Panc1 (cell line): ENCODE measurements at places on chromosomes 12 and 14. TPM values are rescaled to one million over a fixed set of nuclear protein-coding genes. Genes with fewer than 3 reads are reported as not detected.

PLEK2 gene
- total RNA-seq, result 9.1 TPM

DNA sequence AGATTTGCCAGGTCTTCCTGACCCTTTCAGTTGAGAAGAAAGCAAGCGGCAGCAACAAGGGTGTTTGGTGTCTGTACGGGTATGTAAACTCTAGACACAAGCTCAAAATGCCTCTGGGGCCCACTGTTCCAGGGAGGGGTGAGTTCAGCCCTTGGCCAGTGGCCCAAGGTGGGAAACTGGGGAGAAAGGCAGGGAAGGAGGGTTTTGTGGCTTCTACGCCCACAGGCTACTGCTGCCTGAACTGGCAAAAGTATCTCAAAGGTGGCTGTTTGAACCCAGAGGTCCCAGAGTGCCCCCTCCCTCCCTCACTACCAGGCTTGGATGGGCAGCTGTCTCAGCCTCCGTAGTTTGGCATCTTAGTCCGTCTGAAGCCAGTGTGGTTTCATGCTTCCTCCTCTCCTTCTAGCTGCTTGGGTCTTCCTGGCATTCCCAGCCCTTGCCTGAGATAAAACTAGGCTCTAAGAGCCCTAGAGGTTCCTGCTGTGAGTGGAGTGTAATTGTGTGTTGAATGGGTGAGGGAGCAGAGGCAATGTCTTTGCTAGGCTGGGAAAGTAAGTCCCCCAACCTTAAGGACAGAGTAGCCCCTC lies 5.5 kb downstream of the HOXC5 start:
- no peak for DNase-seq

EFS gene
- not detected for total RNA-seq

TRHDE gene
- total RNA-seq, result 1.9 TPM

GRCh38 chr12:46209170-46209569 lies 59.7 kb downstream of the SLC38A1 start:
- no peak for DNase-seq

DNA sequence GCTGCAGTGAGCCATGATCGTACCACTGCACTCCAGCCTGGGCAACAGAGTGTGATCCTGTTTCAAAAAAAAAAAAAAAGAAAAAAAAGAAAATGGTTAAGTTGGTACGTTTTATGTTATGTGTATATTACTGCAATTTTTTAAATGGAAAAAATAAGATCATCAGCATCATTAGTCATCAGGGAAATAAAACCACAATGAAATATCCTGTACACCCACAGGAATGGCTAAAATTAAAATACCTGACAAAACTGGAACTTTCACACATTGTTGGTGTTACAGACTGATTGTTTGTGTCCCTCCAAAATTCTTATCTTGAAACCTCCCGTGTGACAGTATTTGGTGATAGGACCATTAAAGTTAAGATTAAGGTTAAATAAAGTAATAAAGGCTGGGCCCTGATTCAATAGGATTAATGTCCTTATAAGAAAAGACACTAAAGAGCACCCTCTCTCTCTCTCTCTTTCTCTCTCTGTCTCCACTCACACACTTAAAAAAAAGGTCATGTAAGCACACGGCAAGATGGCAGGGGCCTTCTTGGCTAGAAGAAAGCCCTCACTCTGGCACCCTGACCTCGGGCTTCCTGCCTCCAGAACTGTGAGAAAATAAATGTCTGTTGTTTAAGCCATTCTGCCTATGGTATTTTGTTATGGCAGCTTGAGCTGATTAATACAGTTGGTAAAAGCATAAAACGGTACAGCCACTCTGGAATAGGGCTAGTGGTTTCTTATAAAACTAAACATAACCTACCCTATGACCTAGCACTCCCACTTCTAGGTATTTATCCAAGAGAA lies 48.3 kb upstream of the ZFP36L1 start:
- no peak for DNase-seq

SPRYD4 gene
- 3.7 TPM for total RNA-seq

- no peak for DNase-seq
Measured at GRCh38 chr12:47763481-47764346, 5.0 kb upstream of the RAPGEF3 start.

GRCh38 chr12:85759091-85759490 lies 77.1 kb downstream of the RASSF9 start:
- no peak for DNase-seq

GRCh38 chr12:94762259-94762942 lies 112.0 kb upstream of the TMCC3 start:
- peak; percentile 12 for DNase-seq

DNA sequence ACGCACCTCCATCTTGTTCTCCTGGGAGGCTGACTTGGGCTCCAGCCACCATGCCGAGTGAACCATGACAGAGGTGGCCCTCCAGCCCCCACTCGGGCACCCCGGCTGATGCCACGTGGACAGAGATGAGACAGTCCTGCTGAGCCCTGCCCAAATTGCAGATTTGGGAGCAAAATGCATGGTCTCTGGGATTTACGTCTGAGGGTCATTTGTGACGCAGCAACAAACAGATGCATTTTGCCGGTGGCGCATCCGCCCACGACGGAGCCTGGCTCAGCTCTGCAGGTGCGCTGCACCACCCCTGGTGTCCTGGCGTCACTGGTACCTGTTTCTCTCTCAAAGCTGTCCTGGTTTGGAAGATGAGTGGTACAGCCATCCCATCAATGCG lies 31.1 kb upstream of the INF2 start:
- no peak for DNase-seq

MDGA2 gene
- total RNA-seq, result not detected

APOF gene
- 0.10 TPM for total RNA-seq

GRCh38 chr12:28974166-28974565 lies 174.9 kb upstream of the FAR2 start:
- no peak for DNase-seq

DNA sequence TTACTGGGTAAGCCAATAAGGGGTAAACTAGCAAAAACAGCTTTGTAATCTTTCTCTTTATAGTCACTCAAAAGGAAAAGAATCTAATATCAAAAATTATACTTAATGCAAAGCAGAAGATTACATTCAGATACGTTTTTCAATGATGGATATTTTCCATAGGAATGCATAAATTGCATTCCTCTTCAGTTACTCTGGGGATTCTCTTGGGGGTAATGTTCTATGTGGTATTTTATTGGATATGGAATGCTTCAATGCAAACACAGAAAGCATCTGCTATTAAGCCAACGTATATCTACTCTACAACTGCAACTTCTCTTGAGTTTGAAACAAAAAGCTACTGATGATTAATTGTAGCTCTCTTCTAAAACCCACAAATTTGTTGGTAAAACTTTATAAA lies 106.0 kb downstream of the SLC41A2 start:
- no peak for DNase-seq

DNA sequence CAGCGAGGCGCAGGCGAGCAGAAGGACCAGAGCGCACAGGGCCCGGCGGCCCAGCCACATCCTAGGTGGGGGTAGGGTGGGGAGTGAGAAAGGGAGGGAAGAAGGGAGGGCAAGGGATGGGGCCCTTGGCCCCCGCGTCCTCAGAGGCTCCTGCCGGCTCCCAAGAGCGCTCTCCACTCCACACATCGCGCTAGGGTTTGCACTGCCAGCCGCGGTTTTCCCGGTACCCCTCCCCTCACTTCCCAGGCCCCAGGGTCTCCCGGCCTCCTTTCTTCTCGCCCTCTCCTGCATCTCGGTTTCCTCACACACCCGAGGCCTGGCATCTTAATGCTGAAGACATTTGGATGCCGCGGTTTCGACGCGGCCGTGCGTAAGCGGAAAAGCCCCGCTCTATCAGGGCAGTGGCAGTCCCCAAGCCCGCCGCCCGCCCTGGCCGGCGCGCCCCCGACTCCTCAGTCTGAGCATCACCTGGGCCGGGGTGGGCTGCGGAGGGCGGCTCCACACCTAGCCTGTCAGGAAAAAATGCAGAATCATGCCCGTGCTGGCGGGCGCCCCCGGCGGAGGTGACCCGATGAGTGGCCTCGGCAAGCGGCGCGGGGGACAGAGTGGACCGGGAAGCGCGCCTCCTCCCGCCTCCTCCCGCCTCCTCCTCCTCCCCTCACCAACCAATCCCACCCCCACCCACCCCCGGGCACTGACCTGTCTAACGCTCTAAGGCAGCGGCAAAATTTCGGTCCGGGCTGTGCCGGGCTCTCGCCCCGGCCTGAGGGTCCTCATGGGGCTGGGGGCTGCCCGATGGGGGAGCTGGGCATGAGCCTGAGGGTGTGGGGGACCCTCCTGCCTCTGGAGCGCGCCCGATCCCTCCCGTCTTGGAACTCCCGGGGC lies 686 bp downstream of the B4GALNT1 start:
- DNase-seq, result no peak

- DNase-seq, result no peak
Measured at GRCh38 chr14:88128816-88129215, 123.9 kb downstream of the GPR65 start.

ERP27 gene
- not detected for total RNA-seq

GPRC5D gene
- total RNA-seq, result not detected

- no peak for DNase-seq
Measured at GRCh38 chr14:58646479-58646878, 8.7 kb downstream of the DACT1 start.

- no peak for DNase-seq
Measured at GRCh38 chr12:132736913-132737312, 24.7 kb downstream of the ANKLE2 start.

GRCh38 chr14:22836301-22837113 lies at the start of gene MMP14:
Gene MMP14, plus strand, starts transcription at chr14:22836585. Its CDS starts 233 bp downstream, at chr14:22836818.
- DNase-seq, result no peak

GRCh38 chr12:99960311-99960710 lies 24.4 kb downstream of the ANKS1B start:
- DNase-seq, result no peak

GALNT9 gene
- total RNA-seq, result 0.33 TPM

- no peak for DNase-seq
Measured at GRCh38 chr12:70321191-70321590, 44.9 kb upstream of the KCNMB4 start.

- no peak for DNase-seq
Measured at GRCh38 chr14:23005451-23006187, 4.3 kb downstream of the C14orf93 start.

- no peak for DNase-seq
Measured at GRCh38 chr12:65122703-65123102, 1.6 kb upstream of the WIF1 start.

JPH4 gene
- 0.05 TPM for total RNA-seq

DNA sequence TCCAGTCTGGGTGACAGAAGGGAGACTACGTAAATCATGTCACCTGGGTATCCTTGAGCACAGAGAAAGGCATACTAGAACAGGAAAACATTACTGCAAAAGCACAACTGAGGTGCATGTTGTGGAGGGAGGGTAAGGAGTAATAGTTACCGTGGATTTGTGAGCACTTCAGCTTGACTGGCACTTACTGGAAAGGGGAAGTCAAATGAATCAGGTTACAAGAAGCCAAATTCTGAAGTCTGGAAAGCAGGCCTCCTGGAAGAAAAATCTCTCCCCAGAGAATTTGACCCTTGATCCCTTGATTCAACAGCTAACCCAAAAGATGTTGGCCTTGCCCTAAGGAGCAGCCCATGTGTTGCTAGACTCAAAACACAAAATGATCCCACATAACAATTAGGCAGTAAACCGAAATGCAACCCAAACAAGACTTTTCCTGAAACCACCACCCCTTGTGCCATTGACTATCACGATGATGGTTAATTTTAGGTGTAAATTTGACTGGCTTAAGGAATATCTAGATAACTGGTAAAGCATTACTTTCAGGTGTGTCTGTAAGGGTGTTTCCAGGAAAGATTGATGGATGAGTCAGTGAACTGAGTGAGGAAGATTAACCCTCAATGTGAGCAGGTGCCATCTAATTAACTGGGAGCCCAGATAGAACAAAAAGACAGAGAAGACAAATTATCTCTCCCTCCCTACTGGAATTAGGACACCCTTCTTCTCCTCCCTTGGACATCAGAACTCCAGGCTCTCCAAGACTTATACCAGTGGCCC lies 108.8 kb downstream of the SLC25A21 start:
- DNase-seq, result no peak

GRCh38 chr12:54932038-54932437 lies 52.5 kb downstream of the TESPA1 start:
- no peak for DNase-seq
